ENCODE measurements at places on chromosomes 4 and X.

- peak; percentile 46 for DNase-seq
Observed at GRCh38 chr4:39044956-39045826, 13.0 kb upstream of the TMEM156 start.

DNA sequence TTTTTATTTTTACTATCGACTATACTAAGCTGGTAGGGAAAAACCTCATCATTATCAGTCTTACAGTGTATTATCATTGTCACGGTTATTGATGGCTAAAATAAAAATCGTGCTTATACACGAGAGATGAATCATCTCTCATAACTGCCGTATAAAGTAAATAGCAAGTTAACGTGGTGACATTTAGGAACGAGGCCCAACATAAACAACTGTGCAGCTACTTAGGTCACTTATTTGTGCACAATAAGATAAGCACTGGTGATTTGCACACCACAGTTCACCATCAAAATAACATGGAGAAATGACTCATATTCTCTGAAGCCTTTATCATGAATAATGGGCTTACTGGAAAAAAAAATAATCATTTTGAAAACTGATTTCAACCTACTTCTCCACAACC, 482.0 kb upstream of the TENM3 start:
- no peak for DNase-seq

GRCh38 chr4:85861064-85861765, 386.3 kb downstream of the ARHGAP24 start:
- DNase-seq: no peak

- no peak for DNase-seq
Observed at GRCh38 chr4:105896984-105897775, 1.9 kb downstream of the NPNT start.

- no peak for DNase-seq
Observed at GRCh38 chrX:148185631-148186030, 204.5 kb downstream of the FMR1NB start.

- DNase-seq: no peak
Observed at GRCh38 chr4:130338851-130339250, 1242.9 kb downstream of the C4orf33 start.

DNA sequence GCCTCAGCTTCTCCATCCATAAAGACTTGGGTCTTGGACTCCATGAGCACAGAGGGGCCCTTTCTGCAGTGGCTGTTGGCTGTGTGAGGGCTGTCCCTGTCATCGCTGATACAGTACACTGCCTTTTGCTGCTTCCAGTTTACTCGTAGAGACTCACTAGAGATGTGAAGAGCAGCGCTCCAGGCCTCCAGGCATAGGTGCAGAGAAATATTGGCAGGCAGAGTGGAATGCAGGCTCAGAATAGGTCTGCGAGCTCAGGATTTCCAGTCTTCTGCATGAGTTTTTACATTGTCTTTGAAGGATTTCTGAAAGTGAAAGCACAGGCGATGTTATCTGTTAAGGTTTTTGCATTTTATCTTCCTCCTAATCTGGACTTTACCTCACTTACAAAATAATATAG, 97.4 kb downstream of the AASDH start:
- DNase-seq: no peak

GRCh38 chrX:18899796-18900380, 84.0 kb downstream of the PHKA2 start:
- peak; percentile 34 for DNase-seq

GRCh38 chrX:134174859-134175258, 62.1 kb upstream of the CCDC160 start:
- DNase-seq: peak; percentile 65

DNA sequence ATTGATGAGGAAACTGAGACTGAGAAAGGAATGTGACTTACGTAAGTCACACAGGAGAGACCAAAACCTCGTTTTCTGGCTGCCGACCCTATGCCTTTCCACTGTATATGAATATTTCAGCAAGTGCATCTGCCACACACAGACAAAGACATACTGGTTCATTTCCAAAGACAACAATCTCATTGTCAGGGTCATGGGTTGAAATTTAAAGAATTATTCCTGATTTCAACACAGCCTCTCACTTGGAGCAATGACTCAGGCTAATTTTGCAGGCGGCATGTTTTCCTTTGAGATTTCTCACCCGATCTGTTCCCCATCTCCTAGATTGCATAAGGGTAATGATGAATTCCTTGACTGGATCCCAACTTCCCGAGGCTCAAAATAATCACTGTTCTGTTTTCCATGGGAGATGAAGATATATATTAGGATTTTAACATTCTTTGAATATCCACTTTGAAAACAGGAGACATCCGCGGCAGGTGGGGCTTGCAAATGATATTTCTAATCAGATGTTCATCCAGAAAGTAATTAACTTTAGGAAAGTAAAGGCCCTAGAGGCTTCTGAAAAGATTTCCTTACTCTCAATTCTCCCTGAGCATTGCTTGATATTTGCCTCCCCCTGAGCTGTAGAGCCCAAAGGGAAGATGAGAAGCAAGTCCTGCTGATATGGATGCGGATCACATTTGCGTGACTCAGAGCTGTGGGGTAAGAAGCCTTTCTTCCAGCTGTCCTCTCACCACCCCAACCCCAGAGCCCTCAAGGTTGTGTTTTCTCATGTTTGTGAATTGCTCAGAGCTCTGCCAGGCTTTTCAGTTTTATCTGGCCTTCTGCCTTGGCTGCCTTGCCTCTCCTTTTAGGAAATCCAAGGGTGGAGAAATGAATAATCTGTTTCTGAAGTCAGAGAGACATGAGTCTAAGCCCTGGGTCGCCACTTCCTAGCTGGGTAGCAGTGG, 361.1 kb upstream of the BOD1L1 start:
- DNase-seq: no peak

GRCh38 chr4:108683479-108683878, 33.1 kb downstream of the OSTC start:
- no peak for DNase-seq

GRCh38 chr4:93831716-93832496, 3.4 kb downstream of the ATOH1 start:
- DNase-seq: peak; percentile 31

DNA sequence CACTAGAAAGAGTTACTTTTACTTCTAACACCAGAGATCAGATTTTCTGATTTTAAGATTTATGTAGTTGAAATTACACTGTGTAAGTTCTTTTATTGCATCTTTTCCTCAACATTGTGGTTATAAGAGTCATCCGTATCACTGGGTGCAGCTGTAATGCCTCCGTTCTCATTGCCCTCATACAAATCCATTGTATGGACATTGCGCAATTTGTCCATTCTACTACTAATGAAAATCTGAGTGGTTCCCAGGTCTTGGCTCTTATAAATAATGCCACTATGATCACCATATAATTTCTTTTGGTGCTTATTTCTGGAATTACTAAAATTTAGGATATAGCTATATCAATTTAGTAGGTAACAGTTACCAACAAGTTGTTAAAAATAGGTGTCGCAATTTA, 614.0 kb upstream of the GALNT7 start:
- DNase-seq: no peak

DNA sequence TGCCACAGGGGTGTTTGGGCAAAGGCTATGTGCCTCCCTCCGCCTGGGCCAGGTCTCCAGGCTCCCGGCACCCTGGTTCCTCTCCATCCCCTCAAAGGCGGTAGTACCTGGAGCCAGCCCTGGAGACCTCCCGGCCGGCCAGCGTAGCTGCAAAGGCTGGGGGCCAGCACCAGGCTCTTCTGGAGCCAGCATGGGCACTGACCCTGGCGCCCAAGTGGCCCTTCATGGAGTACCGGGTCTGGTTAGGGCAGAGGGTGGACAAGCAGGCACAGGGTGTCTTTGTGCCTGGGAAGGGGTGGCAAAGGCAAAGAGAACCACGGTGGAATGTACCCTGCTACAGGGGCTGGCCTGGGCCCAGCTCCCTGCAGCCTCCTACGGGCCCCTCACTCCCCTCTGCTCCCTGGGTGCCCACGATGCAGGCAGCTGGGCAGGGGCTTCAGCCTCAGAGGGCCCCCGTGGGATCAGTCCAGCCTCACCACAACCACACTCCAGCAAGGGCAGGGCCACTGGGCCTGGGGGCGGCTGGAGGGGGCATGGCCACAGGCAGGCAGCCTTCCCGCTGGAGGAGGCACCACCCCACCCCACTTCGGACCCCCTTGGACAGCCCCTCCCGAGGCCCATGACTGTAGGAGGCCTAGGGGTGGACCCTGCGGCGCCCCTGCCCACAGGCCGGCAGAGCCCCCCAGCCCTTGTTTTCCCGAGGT, 112.9 kb upstream of the NKX1-1 start:
- DNase-seq: peak; percentile 6

DNA sequence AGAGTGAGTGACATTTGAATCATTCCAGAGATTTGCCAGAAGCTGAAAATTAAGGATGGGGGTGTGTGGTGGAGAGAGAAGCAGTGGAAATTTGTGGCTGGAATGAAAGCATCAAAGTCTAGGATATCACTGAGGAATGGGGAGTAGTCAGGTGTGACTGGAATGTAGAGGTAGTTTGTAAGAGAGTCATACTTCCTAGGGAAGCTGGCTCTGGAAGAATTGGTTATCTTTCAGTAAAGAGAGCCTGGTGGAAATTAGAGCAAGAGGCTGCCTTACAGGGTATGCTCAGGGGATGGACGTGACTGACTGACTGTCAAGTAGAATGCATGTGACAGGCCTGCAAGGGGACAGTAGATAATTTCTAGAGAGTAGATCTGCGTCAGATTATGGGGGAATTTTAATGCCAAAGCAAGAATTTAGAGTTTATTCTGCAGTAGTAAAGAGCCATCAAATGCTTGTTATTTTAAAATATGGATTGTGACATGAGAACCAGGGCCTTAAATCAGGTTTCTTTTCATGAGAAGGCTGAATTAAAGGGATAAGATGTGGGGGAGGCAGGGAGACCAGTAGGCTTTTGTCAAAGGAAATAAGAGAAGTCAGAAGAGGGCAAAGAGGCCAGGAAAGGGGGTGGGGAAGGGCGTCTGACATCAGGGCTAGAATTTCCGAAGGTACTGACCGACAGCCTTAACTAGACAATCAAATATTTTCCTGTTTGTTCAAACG, 109.9 kb downstream of the AFF1 start:
- DNase-seq: no peak
